ENCODE measurements at places on chromosomes 11 and 22.

DNA sequence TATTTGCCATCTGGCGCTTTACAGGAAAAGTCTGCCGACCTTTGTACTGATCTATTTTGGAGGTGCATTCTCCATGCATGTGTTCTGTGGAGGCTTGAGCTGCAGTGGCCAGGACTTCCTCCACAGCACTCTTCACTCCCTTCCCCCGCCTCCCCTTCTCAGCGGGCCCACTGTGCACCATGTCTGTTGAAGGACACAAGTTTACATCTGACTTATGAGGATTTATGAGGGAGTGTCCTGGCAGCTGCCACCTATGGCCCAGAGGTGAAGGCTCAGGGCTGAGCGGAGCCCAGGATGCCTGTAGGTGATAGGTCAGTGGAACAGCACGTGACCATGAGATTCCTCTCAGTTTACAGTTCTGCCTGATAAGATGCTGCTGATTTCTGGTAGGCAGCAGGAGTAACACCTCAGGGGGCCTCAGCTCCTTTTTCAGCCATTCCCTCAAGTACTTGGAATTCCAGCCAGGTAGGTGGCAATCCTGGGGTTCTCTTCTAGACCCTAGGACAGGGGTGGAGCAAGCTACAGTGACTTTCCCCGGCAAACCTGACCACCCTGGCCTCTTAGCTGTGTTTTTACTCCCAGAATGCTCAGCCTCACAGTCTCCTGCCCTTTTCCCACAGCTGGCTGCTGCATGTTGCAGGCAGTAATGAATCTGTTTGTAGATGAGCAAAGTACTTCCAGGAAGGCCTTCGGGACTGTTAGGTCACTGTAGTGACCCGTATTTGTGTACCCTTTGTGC is 59.9 kb downstream of the PPFIBP2 start:
- DNase-seq = no peak

DNA sequence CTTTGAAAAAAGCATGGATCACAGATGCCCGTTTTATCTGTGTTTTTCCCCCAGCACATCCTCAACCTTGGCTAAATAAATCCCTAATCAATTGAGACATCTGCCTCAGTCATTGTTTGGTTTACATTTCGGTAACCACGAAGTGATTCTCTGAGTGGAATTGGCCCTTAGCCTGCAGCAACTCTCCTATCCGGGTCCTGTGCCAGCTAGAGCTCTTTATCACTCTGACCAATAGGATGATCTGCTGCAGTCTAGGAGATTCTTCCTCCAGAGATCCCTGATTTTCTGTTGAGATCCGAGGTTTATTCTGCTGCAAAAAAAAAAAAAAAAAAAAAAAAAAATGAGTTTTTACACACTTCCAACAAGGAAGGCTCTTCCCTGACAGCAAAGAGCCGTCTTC is 137.3 kb downstream of the KCNA4 start:
- no peak for DNase-seq

DNA sequence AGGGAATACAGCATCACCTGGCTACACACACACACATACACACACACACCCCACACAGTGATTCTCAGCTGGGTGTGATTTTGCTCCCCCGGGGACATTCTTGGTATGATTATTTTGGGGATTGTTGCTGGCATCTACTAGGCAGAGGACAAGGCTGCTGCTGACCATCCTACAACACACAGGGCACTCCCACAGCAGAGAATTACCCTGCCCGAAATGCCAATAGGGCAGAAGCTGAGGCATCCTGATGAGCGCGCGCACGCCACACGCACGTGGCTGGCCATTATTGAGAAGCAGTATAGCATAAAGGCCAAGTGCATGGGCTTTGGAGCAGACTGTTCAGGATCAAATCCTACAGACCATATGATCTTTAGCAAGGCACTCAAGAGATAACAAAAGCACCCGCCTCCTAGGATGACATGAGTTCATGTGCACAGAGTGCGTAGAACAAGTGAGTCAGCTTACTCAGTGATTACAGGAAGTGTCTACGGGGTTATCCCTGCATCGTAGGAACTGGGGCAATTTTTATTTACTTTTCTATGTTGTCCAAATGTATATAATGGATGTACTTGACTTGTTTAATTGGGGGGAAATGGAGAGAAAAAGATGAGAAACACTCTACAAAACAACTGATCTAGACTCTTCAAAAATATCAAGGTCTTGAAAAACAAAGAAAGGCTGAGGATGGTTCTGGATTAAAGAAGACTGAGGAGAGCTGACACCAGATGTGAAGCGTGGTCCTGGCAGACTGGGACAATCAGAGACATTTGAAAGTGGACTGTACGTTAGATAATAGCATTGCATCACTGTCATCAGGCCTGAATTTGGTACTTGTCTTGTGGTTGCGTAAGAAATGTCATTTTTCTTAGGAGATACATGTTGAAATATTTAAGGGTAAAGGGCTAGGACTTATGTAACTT is 7.2 kb upstream of the EHD1 start:
- no peak for DNase-seq

DNA sequence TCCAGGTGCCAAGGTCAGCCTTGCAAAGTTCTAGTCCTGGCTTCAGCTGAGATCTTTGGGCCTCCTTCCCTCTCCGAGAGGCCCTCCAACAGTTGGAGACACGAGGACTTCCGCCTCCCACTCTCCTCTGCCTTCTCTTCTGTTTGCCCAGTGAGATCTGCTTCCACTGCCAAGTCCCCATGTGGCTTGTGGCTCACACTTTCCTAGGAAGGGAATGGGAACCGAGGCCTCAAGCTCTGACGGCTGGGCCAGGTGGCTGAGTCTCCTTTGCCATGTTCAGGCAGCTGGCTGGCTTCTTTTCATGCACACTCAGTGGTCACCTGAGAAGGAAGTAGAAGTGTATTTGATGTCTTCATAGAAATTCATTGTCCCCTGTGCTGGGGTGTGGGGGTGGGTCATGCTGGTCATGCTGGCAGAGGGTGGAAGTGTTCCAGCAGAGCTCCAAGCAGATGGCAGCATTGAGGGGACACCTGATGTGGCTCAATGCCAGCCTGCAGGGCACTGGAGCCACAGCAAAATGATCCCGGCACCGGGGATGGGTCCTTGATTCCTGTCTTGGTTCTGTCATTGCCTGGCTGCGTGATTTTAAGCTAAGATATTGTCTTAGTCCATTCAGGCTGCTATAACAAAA is 130.4 kb downstream of the ADAMTS15 start:
- peak; percentile 45 for DNase-seq

DNA sequence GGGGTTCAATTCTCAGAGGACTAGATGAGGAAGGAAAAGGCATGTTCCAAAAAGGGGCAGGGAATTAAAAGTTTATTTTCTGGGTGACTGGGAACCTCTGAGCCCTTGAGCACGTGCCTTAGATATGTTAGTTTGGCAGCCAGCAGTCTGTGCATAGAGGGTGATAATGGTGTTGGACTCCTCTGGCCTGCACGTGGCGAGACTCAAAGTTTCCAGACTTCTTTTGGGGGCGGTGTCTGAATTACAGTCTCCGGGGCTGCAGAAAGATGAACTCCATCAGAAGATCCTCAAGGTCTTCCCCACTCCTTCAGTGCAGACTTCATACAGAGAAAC is 861 bp upstream of the ZNRF3 start:
- no peak for DNase-seq

- DNase-seq = peak; percentile 72
Measured at GRCh38 chr11:1226226-1226985, 3.5 kb downstream of the MUC5B start.

DNA sequence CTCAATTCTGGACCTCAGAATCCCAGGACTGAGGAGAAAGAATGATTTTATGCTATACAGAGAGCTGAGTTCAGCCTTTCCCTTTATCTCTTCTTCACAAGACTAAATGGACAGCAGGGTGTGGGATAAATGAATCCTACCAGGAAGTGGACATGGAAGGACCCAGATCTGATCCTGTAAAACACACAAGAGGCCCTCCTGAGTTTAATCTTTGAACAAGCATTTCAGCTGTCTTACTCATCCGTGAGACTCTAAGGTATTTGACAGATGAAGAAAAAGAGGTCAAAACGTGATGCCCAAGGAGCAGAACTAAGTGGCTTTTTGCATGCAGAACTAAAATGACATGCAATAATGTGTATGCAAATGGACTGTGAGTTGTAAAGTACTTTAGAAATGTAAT is 511.3 kb downstream of the DLG2 start:
- DNase-seq = no peak

DNA sequence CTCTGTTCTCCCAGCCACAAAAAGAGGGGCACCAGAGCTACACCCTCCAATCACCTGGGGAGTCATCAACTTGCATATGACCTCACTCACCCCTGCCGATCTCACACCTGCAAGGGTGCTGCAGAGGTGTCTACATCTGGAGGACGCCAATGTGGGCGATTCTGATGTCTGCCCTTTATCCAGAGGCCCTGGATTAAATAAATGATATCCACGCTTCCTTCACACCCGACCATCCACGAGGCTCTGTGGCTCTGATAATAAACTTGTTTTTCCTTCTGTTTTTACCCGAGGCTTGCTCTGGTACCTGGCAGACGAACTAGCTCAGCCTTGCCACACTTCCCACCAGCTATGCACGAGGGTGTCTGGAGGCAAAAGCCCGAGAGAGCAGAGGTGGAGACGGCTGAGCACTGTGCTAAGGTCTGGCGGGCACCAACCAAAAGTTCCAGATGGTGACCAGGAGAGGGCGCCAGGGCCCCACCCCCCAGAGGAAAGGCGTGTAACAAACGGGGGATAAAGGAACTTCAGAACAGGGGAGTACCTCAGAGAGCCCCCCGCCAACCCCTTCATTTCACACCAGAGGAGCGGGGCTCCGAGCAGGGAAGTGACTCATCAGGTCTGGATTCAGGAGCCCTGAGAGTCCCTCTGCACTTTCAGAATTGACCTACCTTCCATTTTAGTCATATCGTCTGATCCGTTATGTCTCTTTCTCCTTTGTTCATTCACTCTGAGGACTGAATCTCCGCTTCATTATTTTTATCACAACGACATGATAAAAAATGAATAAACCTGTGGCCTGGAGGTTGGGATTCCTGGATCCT is 13.5 kb downstream of the SCN3B start:
- peak; percentile 71 for DNase-seq

- no peak for DNase-seq
Measured at GRCh38 chr22:30020511-30020910, 59.8 kb upstream of the HORMAD2 start.

DNA sequence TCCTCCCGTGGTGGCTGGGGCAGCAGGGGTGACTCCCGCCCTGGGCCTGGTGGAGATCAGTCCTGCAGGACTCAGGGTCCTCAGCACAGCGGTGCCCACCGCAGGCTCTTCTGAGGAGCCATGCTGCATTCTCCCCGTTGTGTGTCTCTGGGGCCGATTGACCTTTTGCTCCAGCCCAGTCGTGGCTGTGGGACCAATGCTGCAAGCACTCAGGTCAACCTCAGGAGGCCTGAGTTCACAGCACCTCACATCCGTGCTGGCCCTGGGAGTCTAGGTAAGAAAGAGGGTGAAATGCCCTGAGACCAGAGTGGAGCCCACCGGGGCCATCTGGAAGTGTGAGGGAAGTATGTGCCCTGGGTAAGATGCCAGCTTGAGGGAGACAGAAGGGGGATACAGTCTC is 316.1 kb upstream of the B3GAT1 start:
- no peak for DNase-seq

GRCh38 chr11:119438599-119438998 is 15.6 kb upstream of the THY1 start:
- no peak for DNase-seq

DNA sequence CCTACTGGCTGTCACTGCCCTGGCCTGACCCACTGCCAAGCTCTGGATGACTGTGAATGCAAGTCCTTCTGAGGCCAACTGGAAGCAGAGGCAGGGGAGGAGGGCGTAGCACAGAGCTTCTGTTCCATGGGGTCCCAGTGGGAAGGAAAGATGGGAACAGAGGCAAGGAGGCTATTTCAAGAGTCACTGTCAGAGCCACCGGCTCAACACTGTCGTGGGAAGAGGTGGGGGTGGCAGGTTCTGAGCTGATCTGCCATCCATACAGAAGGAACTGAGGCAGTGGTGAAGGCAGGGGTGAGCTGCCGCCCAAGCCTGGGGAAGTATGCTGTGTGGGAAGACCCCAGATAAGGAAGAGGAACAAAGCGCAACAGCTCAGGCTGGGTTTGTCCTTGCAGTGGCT is 54.7 kb downstream of the SGSM3 start:
- DNase-seq = peak; percentile 41

DNA sequence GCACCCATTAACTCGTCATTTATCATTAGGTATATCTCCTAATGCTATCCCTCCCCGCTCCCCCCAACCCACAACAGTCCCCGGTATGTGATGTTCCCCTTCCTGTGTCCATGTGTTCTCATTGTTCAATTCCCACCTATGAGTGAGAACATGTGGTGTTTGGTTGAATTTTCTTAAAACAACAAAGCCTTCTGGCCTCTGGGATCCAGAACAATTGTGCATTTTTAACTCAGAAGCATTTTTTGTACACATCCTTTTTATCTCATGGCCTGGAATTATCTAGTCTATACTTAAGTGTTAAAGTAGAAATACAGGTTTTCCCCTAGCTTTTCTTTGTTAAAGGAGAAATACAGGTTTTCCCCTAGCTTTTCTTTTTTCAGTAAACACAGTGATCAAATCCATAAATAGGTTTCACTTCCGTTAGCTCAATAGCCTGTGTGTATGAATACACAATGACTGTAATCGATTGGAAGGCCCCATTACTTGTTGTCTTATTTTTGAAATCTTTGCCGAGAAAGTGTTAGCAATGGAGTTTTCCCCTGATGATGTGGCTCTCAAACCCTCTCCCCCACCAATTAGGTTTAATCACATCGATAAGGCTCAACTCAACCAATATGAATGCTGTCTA is 125.6 kb upstream of the PITPNB start:
- DNase-seq = no peak

GRCh38 chr11:116035977-116036376 is 531.8 kb upstream of the CADM1 start:
- no peak for DNase-seq

DNA sequence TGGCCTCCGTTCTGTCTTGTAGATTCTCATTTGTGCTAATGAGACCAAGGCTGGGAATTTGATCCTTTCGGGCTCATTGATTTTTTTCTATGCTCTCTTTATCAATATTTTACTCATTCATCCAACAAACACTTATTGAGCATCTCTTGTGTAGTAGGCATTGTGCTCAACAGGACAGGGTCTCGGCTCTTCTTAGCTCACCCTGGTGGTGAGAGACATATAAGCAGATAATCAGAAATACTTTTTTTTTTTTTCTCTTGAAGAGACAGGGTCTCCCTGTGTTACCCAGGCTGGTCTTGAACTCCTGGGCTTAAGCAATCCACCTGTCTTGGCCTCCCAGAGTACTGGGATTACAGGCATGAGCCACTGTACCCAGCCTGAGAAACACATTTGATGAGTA is 48.0 kb upstream of the SLC5A1 start:
- DNase-seq = no peak

- DNase-seq = no peak
Measured at GRCh38 chr22:44497218-44497904, 672 bp downstream of the RTL6 start.

GRCh38 chr22:32745251-32745995 is 56.1 kb upstream of the TIMP3 start:
- peak; percentile 81 for DNase-seq

DNA sequence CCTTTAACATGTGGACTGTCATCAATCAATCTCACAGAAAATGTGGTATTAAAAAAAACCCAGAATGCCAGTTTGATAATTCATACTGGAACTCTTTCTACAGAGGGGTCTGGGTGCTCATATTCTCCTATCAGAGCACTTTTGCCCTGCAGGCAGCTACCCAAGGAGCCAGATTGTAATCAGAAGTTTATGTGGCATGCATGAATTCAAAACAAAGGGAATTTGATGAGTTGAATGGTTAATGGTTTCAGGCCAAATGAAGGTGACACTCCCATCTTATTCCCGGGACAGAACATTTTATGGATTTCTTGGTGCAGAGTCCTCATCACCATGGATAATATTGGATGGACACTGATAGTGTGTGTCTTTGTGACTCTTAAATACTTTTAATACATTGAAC is 38.4 kb upstream of the CLPB start:
- DNase-seq = no peak

- no peak for DNase-seq
Measured at GRCh38 chr11:134761386-134761785, 349.3 kb upstream of the B3GAT1 start.

All from Right ventricle myocardium inferior (tissue), 1 donor.